Activated naive CD8-positive, alpha-beta T cell treated with anti-CD3 and anti-CD28 coated beads, Interleukin-2, amount 10 ng/mL, durations not matched to agents 7 days and 5 days (primary cell): ENCODE measurements at places on chromosomes 2 and 18. TPM values are rescaled to one million over a fixed set of nuclear protein-coding genes. Genes with fewer than 3 reads are reported as not detected.

Gene DIS3L2
- 39.9 TPM for total RNA-seq

- H3K4me1 ChIP-seq = peaks cover 2% of the 10 kb centered on the region
- peaks cover 1% of the 10 kb centered on the region for H3K36me3 ChIP-seq
- DNase-seq = no peak
- no peak overlapping the region for H3K4me3 ChIP-seq
- peaks cover 4% of the 10 kb centered on the region for H3K27me3 ChIP-seq
- H3K27ac ChIP-seq = no peak overlapping the region
Measured at GRCh38 chr2:54855434-54855833, 132.0 kb downstream of the EML6 start.

GRCh38 chr2:20456636-20457426 lies 10.0 kb downstream of the RHOB start:
- H3K4me1 ChIP-seq = no peaks in the 10 kb centered on the region
- H3K4me3 ChIP-seq = no peak overlapping the region
- H3K36me3 ChIP-seq = no peaks in the 10 kb centered on the region
- DNase-seq = no peak
- H3K27me3 ChIP-seq = peaks cover 30% of the 10 kb centered on the region
- H3K27ac ChIP-seq = no peak overlapping the region

Gene TUBB8B
- not detected for total RNA-seq

- no peak for DNase-seq
- no peak overlapping the region for H3K4me3 ChIP-seq
- peaks cover 2% of the 10 kb centered on the region for H3K27me3 ChIP-seq
Measured at GRCh38 chr2:188243381-188243780, 48.3 kb upstream of the GULP1 start.

GRCh38 chr2:241391892-241392665 lies 36.0 kb downstream of the FARP2 start:
- H3K27me3 ChIP-seq = no peaks in the 10 kb centered on the region
- DNase-seq = no peak
- H3K4me3 ChIP-seq = no peak overlapping the region

- peaks cover 21% of the 10 kb centered on the region for H3K4me1 ChIP-seq
- H3K4me3 ChIP-seq = peak overlapping the region; percentile 58
- H3K27me3 ChIP-seq = no peaks in the 10 kb centered on the region
- no peak for DNase-seq
- H3K27ac ChIP-seq = peak overlapping the region; percentile 67
Measured at GRCh38 chr2:55054106-55054875, 4.0 kb upstream of the RTN4 start.

GRCh38 chr18:11005528-11005927 lies 143.8 kb downstream of the PIEZO2 start:
- no peak overlapping the region for H3K27ac ChIP-seq
- no peak for DNase-seq
- H3K4me1 ChIP-seq = no peaks in the 10 kb centered on the region
- H3K27me3 ChIP-seq = peaks cover 3% of the 10 kb centered on the region
- no peaks in the 10 kb centered on the region for H3K36me3 ChIP-seq

Gene FAM237A
- not detected for total RNA-seq

GRCh38 chr18:7844418-7844817 lies 277.3 kb downstream of the PTPRM start:
- no peaks in the 10 kb centered on the region for H3K36me3 ChIP-seq
- no peaks in the 10 kb centered on the region for H3K4me1 ChIP-seq
- H3K27me3 ChIP-seq = no peaks in the 10 kb centered on the region
- no peak overlapping the region for H3K27ac ChIP-seq
- DNase-seq = no peak
- H3K4me3 ChIP-seq = no peak overlapping the region

DNA sequence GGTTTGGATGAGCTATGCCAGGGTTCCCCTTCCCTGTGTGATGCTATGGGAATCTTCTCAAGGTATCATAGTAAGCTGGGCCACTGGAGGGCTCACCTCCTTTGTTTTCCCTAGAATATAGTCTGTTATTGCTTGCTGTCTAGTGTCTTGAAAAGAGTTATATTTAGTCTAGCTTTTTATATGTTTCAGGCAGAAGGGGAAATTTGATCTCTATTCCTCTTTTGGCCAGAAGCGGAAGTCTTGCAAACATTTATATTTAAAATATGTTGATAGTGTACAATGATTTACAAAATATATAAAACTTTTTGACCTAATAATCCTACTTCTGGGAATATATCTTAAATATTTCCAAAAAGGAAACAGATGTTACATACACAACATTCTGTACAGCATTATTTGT lies 260.7 kb downstream of the FHOD3 start:
- no peak overlapping the region for H3K27ac ChIP-seq
- no peak overlapping the region for H3K4me3 ChIP-seq
- H3K4me1 ChIP-seq = no peaks in the 10 kb centered on the region
- no peaks in the 10 kb centered on the region for H3K36me3 ChIP-seq
- peaks cover 12% of the 10 kb centered on the region for H3K27me3 ChIP-seq
- DNase-seq = no peak

DNA sequence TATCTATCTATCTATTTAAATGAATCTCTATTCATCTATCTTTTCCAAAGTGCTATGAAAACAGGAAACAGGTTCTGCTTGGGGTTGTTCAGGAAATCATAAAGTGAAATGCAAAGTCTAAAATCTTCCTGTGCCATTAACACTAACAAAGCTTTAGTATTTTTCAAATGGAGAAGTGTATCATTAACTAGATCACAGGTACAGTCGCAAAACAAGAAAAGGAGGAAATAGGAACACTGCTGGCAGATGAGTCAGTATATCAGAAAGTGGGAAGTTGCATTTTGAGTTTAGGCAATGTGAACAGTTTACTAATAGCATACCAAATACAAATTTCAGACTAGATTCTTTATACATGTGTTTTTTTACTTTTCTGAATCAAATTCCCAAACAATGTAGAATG lies 888.5 kb upstream of the FSHR start:
- no peaks in the 10 kb centered on the region for H3K4me1 ChIP-seq
- no peaks in the 10 kb centered on the region for H3K27me3 ChIP-seq
- no peak overlapping the region for H3K27ac ChIP-seq
- no peaks in the 10 kb centered on the region for H3K36me3 ChIP-seq
- DNase-seq = no peak

- no peak overlapping the region for H3K27ac ChIP-seq
- peaks cover 3% of the 10 kb centered on the region for H3K27me3 ChIP-seq
- H3K4me1 ChIP-seq = no peaks in the 10 kb centered on the region
- no peak for DNase-seq
Measured at GRCh38 chr18:37383846-37384595, 181.6 kb downstream of the CELF4 start.

GRCh38 chr2:230226051-230226551 lies 565 bp downstream of the SP140 start:
- H3K27ac ChIP-seq = peak overlapping the region; percentile 94
- no peak for DNase-seq
- peak overlapping the region; percentile 89 for H3K4me3 ChIP-seq
- H3K36me3 ChIP-seq = peaks cover 25% of the 10 kb centered on the region
- H3K27me3 ChIP-seq = no peaks in the 10 kb centered on the region
- peaks cover 56% of the 10 kb centered on the region for H3K4me1 ChIP-seq

Gene DSG2
- 0.25 TPM for total RNA-seq

GRCh38 chr18:71505526-71505925 lies 1038.6 kb downstream of the CBLN2 start:
- no peaks in the 10 kb centered on the region for H3K36me3 ChIP-seq
- DNase-seq = no peak
- H3K4me3 ChIP-seq = no peak overlapping the region
- H3K27ac ChIP-seq = no peak overlapping the region
- no peaks in the 10 kb centered on the region for H3K4me1 ChIP-seq

DNA sequence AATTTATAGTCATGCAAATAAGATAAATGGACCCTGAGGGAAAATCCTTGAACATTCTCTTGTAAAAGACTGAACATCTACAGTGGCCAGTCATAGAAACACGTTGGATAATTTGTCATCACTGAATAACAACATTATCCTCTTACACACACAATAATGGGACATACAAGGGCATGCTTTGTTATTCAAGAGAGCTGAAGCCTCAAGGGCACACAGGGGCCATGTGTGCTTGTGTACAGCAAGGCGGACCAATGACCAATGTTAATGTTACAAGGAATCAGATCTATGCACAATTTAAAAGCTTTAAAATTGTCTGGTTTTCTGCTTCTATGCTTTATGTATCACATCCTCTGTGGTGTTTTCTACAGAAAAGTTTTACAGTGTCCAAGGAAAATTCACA lies 23.7 kb downstream of the COL6A3 start:
- H3K27me3 ChIP-seq = peaks cover 2% of the 10 kb centered on the region
- no peak overlapping the region for H3K27ac ChIP-seq
- no peak for DNase-seq
- H3K36me3 ChIP-seq = no peaks in the 10 kb centered on the region
- H3K4me3 ChIP-seq = no peak overlapping the region

DNA sequence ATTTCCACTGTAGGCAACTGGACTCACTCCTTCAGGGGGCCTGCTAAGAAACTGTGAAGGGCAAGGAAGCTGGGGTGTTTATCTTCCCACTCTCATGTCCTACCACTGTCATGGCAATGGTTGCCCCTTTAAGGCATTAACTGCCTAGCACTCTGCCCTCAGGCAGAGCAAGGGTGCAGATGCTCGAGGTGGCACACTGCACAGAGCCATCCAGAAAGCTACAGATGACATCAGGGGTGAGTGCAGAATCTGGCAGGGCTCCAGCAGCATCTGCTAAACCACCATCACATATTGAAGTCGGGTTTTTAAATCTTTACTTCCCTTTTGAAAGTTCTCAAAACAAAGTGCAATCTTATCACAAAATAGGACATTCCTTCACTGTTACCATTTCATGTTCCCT lies 75.4 kb downstream of the RAPGEF4 start:
- no peaks in the 10 kb centered on the region for H3K4me1 ChIP-seq
- H3K4me3 ChIP-seq = no peak overlapping the region
- H3K27me3 ChIP-seq = peaks cover 12% of the 10 kb centered on the region
- H3K27ac ChIP-seq = no peak overlapping the region
- H3K36me3 ChIP-seq = no peaks in the 10 kb centered on the region

Gene UGT1A3
- not detected for total RNA-seq

Gene SEMA4C
- total RNA-seq = 28.8 TPM

Gene HOXD13
- not detected for total RNA-seq

Gene PLEKHA3
- 29.4 TPM for total RNA-seq

- H3K27ac ChIP-seq = no peak overlapping the region
- no peaks in the 10 kb centered on the region for H3K36me3 ChIP-seq
- no peak for DNase-seq
- H3K4me3 ChIP-seq = no peak overlapping the region
Measured at GRCh38 chr2:166424841-166425240, 49.1 kb upstream of the SCN9A start.

Gene G6PC2
- total RNA-seq = not detected

DNA sequence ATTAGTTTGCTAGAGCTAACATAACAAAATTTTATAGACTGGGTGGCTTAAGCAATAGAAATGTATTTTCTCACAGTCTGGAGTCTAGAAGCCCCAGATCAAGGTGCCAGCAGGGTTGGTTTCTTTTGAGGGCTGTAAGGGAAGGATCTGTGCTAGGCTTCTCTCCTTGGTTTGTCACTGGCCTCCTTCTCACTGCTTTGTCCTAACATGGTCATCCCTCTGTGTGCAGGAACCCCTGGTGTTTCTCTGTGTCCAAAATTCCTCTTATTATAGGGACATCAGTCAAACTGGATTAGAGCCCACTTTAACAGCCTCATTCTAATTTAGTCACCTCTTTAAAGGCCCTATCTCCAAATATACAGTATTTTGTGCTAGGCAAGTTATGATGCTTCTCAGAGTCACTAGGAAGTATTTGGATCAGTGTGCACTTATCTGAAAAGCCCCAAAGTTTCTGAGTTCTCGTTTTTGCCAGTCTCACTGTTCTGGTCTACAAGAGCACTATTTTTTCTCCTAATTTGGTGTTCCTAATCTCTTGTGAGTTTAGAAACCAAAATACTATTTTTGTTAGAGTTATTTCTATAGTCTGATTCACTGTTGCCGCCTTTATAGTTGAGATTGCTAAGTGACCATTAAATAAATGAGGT lies 29.0 kb downstream of the ZC3H6 start:
- H3K4me1 ChIP-seq = peaks cover 2% of the 10 kb centered on the region
- H3K4me3 ChIP-seq = no peak overlapping the region
- peaks cover 33% of the 10 kb centered on the region for H3K36me3 ChIP-seq
- no peak for DNase-seq
- H3K27me3 ChIP-seq = no peaks in the 10 kb centered on the region
